AG08395 (cell line): ENCODE measurements at places on chromosomes 11 and 22.

- no peak for DNase-seq
Observed at GRCh38 chr11:96318399-96318798, 24.6 kb downstream of the MAML2 start.

DNA sequence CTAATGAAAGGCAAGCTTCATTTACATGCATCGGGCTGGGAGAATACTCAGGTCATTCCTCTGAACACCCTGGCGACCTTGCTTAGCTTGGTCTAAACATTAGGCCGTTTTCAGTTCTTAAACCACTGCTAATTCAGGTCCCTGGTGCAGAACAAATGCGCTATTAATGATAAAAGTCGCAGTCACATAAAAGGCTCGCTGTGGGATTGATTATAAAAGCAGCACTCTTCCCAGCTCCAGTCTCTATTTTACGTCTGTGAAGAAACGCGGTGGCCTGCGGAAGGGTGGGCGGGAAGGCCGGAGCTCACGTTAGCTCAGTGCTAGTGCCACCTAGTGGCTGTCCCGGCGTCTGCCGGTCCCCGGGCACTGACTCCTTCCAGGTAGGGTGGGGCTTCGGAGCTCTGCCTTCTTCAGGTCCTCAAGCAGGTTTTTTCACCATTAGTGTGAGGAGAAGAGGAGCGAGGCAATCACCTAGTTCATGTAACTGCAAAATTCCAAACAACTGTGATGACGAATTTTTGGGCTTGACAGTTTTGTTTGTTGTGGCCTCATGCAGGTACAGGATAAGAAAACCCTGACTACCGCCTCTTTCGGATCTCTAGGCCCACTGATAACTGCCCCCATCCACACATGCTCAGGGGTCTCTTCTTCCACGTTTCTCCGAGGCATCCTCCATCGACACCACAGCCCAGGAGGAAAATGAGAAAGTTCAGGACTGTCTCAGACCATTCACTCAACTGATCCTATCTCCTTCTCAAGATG, 66.5 kb upstream of the CLMP start:
- DNase-seq: peak; percentile 80

- DNase-seq: peak; percentile 6
Observed at GRCh38 chr11:101617735-101618332, 34.0 kb upstream of the TRPC6 start.

DNA sequence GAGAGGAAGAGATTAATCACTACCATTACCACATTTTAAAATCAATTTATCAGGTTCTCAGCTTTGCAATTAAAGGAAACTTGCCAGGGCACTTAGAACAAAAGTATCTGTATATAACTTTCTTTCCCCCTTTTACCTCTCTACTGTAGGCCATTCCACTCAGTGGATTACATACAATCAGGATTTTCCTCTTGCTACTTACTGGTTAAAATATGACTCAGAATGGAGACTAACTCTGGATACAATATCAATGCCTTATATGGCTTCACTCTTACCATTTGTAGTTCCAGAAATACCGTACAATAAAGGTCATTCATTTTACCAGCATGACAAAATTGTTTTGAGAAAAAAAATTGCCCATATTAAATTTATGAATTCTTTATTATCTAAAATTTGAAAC, 706.8 kb downstream of the KCNA4 start:
- peak; percentile 53 for DNase-seq

- DNase-seq: no peak
Observed at GRCh38 chr11:12132790-12133145, 22.4 kb downstream of the MICAL2 start.
